ENCODE measurements at places on chromosomes 4 and X.

GRCh38 chrX:45050558-45050957 lies 150.1 kb downstream of the DIPK2B start:
- DNase-seq = no peak

DNA sequence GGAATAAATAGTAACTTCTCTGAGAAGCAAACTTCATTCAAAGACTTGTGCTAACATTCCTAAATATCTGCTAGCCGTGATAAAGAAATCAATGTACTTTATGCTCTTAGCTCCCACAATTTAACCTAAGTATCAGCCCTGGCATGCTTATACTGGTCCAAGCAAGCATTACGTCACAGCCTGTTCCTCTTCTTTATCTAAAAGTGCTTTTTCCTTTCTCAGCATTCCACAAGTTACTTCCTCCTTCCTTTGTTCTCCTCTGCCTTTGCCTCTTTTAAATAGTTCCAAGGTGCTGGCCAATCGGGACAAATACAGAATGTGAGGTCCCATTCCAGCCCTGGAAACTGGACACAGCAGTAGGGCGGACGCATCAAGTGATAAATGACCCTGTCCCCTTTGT lies 249.6 kb downstream of the DHRSX start:
- DNase-seq = no peak

DNA sequence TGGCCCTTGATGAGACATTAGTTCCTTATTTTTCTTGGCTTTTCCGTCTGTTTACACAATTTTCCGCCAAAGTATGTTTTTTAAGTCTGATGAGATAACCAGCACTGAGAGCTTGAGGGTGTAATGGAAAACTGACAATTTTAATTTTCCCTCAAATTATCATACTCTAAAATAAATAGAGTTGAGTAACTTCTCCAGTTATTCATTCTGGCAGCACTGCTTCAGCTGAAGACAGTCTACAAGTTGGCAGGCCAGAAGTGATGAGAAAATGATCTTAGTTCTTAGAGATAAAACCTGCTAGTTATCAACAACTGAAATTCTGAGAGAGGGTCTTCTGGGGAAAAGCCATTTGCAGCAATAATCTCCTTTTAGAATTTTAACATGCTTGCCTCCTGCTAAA lies 241.6 kb upstream of the TET2 start:
- no peak for DNase-seq

GRCh38 chr4:74016068-74016467 lies 17.6 kb upstream of the CXCL5 start:
- no peak for DNase-seq

DNA sequence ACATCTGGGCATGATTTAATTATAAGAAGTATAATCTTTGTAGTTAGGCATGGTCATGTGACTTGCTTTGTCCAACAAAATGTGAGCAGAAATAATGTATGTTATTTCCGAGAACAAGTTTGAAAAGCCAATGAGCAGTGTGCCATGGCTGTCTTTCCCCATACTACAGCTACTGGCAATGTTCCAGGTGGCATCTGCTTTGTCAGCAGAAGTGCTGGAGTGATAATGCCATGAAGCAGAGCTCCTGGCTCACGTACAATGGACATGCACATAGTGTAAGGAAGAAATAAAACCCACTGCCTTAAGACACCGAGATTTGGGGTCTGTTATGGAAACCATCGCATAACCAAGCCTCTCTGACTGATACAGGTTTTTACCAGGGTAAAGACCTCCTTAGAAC lies 212.6 kb upstream of the RASGEF1B start:
- no peak for DNase-seq

- DNase-seq = no peak
Measured at GRCh38 chr4:147056940-147057610, 111.4 kb upstream of the TTC29 start.

DNA sequence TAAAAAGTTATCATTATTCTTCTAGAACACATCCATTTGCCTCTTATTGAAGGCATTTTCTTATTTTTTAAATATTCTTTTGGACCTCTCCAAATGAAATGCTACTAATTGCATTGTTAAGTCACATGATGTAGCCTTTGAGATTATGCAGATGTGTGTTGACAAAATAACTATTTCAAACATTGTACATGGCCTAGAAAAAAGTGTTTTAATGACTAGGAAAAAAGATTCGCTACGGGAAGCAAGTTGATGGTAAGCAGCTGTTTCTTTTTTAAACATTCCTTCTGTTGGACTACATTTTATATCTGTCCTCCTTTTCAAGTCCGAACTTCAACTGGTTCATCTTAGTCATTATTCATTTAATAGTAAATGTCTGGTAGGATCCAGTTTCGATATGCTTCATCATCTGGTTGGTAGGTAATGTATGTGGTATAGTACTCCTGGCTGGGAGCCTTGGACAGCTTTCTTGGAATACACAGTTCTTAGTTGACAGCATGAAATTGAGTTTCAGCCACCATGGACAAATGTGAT lies 34.3 kb upstream of the GUCY1A1 start:
- DNase-seq = no peak

Data from stimulated activated CD8-positive, alpha-beta memory T cell treated with anti-CD3 and anti-CD28 coated beads, Interleukin-4, amount 100 ng/mL, for 1 hour (primary cell).